ENCODE measurements at places on chromosomes 6 and 20.

DNA sequence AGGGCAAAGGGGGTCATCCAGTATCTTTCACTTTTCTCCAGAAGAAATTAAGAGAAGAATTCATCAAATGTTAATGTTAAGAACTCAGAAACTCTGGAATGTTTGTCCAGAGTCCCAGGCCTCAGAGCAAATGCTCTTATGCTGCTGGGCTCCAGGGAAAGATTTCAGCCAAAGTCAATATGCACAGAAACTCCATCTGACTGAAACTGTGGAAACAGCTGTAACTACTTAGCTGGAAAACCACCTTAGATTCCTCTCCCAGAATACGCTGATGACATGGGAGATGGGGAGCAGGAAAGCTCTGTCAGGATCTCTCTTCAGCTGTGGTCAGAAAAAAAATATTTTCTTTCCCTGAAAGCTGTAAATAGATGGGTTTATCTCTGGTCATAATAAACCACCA, 559.6 kb downstream of the RFPL4B start:
- DNase-seq: no peak

DNA sequence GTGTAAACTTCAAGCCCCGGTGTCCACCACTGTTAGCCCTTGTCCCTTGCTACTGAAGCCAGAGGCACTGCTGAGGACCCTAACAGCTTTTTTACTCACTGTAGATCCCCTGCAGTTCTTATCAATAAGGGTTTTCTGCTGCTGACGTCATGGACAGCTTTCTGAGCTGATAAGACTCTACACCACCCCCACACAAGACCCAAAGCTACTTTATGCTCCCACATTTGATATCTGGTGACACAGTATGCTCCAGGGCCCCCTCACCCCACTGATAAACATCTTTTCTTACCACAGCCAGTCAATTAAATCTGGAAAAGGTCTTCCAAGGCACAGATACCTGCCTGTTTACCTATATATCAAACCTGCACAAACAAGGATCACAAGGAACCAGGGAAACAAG, 65.3 kb downstream of the NUS1 start:
- DNase-seq: no peak

- DNase-seq: no peak
These were observed 43.9 kb upstream of the SRF start for GRCh38 chr6:43127180-43127579.

- DNase-seq: no peak
These were observed 57.2 kb upstream of the ARHGAP18 start for GRCh38 chr6:129766959-129767728.

- no peak for DNase-seq
These were observed 251.8 kb upstream of the PRND start for GRCh38 chr20:4469910-4470309.

GRCh38 chr6:32718879-32719278, 22.3 kb upstream of the HLA-DQA2 start:
- no peak for DNase-seq

DNA sequence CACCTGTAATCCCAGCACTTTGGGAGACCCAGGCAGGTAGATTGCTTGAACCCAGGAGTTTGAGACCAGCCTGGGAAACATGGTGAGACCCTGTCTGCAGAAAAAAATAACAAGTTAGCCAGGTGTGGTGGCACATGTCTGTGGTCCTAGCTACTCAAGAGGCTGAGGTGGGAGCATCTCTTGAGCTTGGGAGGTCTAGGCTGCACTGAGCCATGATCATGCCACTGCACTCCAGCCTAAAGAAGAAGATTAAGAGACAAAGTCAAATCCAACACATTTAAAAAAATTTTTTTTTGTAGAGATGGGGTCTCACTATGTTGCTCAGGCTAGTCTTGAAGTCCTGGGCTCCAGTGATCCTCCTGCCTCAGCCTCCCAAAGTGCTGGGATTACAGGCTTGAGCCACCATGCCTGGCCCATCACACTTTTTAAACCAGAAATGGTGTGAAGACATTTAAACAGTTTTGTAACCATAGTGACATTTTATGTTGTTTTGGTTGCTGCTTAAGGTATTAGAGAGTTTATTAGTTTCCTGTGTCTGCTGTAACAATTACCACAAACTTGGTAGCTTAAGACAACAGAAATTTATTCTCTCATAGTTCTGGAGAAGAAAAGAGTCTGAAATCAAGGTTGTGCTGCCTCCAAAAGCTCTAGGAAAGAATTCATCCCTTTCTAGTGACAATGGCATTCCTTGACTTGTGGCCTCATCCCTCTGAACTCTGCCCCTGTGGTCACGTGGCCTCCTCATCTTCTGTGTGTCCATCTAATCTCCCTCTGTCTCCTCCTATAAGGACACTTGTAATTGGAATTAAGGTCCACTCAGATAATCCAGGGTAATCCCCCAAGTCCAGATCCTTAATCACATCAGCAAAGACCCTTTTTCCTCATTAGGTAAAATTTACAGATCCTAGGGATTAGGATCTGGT, 104.6 kb upstream of the TNFAIP3 start:
- no peak for DNase-seq

GRCh38 chr6:19714434-19715166, 122.6 kb upstream of the ID4 start:
- DNase-seq: no peak

DNA sequence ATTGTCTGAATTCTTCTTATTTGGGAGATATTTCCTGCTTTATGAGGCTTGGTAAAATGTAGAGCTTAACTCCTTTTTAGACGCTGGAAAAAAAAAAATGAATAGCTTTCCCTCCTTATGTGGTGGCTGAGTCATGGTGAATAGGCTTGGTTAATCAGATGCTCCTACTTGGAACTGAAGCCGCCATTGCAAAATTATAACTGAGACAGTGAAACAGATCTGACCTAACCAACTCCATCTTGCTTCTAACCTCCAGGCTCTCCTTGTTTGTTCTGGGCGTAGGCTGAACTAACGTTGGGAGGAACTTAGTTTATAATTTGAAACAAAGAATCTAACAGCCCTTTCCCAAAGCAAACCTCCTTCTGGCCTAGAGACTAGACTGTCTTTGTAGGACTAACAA, 43.2 kb upstream of the PLCB4 start:
- DNase-seq: no peak

DNA sequence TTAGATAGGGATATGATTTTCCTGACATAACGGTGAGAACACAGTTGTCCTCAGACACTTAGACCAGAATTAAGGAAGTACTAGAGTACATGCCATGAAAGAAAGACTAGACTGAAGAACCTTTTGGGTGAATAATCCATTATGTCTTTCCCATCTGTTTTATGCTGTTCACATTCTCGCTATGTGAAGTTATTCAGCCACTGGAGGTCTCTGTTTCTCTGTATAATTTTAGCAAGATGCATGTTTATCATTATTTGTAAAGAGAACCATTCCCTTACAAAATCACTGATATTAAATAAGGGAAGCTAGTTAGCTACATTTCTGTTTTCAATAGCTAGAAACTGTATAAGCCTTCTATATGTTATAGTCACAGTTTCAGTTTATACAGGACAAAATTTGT, 391.9 kb downstream of the CD109 start:
- no peak for DNase-seq

DNA sequence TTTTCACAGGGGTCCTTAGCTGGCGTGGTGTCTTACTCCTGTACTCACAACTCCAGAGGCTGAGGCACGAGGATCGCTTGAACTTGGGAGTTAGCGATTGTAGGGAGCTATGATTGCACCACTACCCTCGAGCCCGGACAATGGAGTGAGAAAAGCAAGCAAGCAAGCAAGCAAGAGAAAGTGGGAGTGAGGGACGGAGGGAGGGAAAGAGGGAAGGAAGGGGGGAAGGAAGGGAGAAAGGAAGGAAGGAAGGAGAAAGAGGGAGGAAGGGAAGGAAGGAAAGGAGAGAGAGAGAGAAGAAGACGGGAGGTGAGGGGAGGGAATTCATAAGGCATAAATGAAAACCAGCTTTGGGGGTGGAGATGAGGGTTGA, 120.5 kb downstream of the TRIM27 start:
- DNase-seq: no peak

GRCh38 chr20:4375881-4376280, 345.8 kb upstream of the PRND start:
- no peak for DNase-seq

DNA sequence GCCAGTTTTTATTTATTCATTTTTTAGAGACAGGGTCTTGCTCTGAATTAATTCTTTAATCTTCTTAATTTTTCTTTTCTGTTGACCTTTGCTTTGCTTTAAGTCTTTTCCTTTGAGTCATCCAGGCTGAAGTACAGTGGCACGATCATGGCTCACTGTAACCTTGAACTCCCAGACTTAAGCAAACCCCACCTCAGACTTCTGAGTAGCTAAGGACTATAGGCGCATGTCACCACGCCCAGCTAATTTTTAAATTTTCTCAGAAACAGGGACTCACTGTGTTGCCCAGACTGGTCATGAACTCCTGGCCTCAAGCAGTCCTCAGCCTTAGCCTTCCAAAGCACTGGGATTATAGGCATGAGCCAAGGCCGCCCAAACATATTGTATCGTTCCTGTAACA, 71.3 kb upstream of the GNRH2 start:
- no peak for DNase-seq

GRCh38 chr20:1493536-1493935, 2.3 kb upstream of the SIRPB2 start:
- DNase-seq: no peak

- DNase-seq: no peak
These were observed 118.4 kb upstream of the LY86 start for GRCh38 chr6:6470123-6470522.

DNA sequence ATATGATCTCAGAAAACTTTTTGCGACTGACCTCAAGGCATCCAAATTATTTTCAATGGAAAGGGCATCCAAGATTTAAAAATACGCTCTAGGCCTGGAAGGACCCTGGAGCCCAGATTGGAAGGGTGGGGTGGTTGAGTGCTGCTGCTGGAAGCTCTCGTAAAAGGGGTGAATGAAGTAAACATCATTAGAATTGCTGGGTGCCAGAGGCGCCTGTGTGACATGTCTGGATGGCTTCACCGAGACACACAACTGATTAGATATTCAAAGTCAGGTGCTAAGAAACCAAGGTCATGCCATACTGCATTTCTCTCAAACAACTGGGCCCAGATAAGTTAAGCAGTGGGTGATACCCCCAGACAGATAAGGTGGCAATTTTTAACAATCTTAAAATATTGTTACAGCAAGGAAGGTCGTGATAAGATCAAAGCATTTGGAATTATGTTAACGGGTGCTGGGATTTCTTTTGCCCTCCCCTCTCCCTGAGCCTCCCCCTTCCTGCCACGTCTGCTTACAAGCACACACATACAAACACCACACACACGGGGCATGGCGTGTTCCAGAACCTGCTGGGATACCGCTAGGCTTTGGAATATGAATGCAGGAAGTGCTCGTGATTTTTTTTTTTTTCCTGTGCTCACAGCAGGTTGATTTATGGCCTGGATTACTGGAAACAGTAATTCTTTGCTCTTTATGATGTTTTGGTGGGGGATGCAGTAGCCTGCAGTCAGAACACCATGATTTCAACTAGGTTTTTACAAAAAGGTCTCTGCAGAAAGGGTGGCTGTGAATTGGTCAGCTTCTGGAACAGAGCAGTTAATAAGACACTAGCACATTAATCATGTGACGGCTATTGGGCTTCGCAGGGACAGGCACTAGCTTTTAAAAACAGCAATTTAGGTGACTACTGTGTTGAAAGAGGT, 551.2 kb downstream of the QKI start:
- no peak for DNase-seq
